Activated CD8-positive, alpha-beta memory T cell treated with anti-CD3 and anti-CD28 coated beads for 1 hour (primary cell): ENCODE measurements at places on chromosomes 4 and X.

- DNase-seq = no peak
Observed at GRCh38 chrX:960821-961220, 251.6 kb downstream of the CRLF2 start.

DNA sequence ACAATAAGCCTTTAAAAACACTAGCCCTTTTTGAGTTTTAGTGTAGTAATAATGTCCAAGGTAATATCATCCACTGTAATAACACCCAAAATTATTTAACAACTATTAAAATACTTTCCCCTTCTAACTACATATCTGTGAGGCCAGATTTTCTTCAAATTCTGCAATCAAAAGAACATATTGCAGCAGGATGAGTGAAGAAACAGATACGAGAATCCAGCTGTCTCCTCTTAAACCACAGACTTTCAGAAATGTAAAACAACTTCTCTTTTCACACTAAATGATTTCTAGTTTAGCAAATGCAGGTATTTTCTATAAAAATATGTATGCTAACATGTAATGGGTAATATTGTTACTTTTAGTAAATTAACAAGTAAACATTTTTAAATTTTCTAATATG lies 148.9 kb downstream of the PRDM5 start:
- no peak for DNase-seq

- no peak for DNase-seq
Observed at GRCh38 chrX:140866446-140866845, 135.9 kb upstream of the SPANXB1 start.

DNA sequence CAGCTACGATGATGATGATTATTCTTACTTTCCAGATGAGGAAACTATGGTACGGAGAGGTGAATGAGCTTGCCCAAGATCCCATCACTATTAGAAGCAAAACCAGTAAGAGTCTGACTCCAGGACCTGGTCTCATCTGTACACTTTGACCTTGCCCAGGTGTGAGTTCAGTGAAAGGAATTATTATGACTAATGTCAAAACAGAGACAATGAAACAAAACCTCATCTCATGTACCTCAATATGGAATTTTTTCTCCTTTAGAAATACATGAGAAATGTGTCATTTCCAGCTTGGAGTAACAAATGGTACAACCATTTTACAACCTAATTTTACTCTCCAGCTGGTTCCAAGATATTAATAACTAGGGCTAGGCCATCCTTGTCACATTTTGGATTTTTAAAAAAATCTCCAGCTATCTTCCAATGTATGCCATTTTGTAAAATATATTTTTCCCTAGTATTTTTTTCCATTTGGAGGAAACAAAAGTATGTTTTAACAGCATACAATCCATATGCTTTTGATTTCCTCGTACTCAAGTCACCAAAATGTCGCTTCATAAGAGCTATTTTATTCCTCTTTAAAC lies 213.8 kb downstream of the PTTG2 start:
- no peak for DNase-seq

DNA sequence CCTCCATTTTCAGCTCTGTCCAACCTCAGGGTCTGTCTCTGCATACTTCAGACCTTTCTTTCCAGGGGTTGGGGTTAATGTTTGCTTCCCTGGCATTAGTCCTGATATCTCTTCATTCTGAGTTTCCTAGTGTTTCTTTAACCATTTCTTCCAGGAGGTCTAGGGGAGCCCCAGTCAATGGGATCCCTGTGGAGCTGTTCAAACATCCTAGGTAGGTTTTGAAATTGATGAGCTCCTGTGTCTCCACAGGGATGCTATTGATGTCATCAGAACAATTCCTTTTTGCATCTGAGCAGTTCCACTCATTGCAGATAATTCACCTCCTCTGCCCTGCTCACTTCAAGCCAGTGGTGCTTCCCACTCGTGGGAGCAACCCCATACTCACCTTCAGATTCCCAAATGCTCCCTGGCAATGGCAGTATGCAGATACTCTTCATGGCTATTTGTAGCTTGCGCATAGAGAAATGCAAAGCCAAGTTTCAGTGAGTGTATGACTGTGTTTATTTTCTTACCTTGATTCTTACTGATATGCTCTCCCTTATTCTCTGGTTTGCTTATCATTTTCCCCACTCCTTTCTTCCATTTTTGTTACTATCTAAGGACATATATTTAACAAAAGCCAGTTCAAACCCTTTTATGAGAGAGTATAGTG lies 33.7 kb upstream of the LIMCH1 start:
- no peak for DNase-seq

- no peak for DNase-seq
Observed at GRCh38 chr4:137274404-137274803, 257.9 kb downstream of the PCDH18 start.

DNA sequence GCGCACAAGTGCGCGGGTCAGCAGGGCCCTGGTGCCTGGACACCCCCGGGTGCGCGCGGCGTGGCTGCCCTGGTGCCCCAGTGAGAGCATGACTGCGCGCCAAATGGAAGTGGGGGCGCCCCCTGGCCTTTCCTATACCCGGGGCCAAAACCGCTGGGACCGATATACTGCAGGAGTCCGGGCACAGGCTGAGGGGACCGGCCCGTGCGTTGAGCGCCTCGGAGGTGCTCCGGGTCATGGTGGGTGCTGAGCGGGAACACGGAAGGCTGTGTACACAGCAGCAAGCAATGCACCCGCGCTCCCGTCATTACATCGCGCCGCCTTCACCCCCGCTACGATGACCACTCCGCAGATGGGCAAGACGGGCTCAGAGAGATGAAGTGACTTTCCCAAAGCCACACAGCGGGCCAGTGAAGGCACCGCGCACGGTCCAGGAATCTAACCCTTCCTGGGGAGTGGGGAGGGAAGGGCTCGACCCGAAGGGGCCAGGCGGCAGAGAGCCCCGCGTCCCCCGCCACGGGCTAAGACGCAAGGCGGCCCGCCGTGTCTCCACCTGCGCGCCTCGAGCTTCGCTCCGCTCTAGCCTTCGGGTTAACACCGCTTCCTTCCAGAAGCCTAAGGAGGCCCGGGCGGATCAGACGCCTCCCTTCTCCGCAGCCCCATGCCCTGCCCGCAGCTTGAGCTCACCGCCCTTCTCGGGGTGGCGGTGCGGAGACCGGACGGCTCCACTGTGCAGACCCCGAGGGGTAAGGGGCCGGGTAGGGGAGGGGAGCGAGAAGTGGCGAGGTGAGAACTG lies 11.3 kb downstream of the HMX1 start:
- no peak for DNase-seq

GRCh38 chrX:140065961-140066662 lies 100.8 kb upstream of the CXorf66 start:
- DNase-seq = no peak

DNA sequence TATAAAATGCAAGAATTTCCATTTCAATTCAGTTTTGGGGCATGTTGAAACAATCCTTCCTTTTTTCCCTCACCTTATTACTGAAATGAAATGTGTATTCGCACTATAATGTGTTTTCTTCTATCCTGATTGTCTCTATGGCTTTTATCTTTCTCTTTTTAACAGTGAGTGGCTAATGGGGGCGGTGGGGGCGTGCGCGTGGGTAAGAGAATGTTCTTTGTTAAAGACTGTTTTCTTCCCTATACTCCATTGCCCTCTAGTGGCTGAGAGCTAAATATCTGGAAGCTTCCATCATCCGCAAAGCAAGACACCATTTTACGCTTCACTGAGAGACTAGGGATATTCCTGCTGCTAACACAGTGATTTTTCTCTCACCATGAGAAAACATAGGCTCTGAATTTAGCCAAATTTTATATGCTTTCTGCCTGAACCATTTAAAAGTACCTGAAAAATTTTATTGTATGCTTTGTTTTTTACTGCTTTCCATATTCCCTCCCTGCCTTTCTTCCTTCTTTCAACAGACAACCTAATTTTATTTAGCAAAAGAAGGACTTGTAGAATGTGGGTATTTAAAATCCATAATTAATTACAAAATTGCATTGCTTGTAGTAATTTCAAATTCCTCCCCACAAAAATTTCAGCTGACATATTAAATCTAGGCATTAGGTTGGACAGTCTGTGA lies 194.0 kb downstream of the GASK1B start:
- DNase-seq = no peak

- DNase-seq = no peak
Observed at GRCh38 chr4:48134081-48134480, at the start of gene TXK. TSS of gene TXK (minus strand) at chr4:48134250. CDS start at chr4:48134170, 80 bp downstream.

DNA sequence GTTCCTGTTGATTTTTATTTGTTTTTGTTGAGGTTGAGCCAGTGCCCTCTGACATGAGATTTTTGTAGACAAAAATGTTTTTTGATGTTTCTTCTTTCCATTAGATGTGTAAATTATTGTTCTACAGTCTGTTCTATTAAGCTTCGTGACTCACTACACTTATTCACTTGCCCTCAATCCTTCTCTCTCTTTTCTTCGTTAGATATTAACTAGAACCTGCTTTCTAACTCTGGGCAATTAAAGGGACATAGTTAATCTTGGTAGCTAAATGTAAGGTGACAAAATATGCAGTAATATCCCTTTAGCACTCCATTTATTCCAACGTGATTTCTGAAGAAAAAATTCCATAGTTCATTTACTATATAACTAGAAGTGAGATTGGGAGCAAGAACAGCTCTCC lies 333.9 kb downstream of the PDHA2 start:
- DNase-seq = no peak

GRCh38 chr4:17577665-17578481 lies 875 bp downstream of the LAP3 start:
- peak; percentile 18 for DNase-seq

GRCh38 chr4:169220854-169221411 lies 49.8 kb downstream of the SH3RF1 start:
- DNase-seq = no peak

DNA sequence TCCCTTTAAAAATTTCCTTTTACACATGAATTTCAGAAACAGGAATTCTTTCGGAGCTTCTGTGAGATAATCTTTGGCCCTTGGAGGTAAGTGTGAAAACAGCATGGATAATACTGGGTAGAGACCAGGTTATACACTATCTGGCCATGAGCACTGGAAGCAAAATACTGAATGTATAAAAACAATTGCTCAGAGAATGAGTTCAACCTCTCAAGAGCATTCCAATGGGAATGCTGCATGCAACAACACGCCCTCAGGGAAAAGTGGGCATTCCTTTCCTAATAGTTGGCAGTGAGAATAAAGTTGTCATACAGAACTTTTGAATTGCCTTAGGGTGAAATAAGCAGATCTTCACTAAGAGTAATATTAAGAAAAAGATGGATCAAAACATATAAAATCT lies 574.8 kb upstream of the DIPK2B start:
- no peak for DNase-seq

GRCh38 chrX:24646745-24647182 lies 383 bp downstream of the PCYT1B start:
- no peak for DNase-seq

DNA sequence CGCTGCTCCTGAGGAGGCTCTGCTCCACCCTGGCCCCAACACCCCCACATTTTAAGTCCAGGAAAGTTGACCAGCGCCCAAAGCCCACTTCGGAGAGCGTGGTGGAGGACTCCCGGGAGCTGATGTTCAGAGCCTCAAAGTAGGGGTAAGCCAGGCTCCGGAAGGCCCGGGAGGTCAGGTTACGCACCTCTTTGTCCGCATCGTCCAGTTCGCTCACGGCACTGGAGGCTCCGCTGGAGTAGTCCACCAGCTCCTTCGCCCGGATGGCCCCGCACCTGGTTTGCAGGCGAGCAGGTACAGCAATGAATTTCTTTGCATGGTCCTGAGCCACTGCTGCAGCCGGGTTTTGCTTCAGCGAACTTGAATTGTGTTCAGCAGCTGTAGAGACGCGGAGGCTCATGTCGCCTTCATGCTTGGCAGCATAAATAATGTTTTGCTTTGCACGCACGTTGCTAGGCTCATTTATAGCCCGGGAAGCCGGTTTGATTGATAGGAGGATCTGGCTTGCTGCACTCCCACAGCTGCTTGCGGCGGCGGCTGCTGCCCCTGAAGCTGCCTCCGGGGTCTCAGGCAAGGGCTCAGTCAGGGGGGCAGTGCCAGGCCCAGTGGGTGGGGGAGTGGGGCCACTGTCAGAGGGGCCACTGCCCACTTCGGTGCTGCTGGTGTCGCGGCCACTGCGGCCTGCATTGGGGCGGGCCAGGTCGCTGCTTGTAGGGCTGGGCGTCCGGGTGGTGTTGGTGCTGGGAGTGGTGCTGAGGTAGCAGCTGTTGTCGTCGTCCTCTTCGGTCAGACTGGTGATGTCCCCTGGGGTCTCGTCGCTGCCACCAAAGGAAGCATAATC lies 4.8 kb downstream of the C4orf54 start:
- no peak for DNase-seq

GRCh38 chrX:119685225-119686066 lies 7.5 kb downstream of the SEPTIN6 start:
- DNase-seq = peak; percentile 28

- no peak for DNase-seq
Observed at GRCh38 chrX:96703816-96704215, 19.2 kb downstream of the DIAPH2 start.

GRCh38 chrX:15418041-15418706 lies 34.0 kb upstream of the VEGFD start:
- no peak for DNase-seq

- no peak for DNase-seq
Observed at GRCh38 chr4:85673540-85673939, 198.6 kb downstream of the ARHGAP24 start.

DNA sequence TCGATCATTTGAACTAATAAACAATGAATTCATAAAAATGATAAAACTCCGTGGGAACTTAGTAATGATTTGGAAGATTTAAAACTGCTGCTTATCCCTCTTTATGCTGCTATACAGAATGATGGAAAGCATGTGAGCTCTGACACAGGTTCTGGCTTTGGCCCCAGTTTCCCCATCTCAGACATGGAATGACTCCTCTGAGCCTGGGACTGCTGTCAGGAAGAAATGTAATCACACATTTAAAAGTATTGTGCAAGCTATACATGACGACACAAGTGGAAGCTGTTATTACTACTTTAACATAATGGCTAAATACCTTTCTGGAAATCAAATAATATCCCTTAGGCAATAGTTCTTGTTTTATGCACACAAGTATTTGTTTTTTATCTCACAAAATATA lies 161.7 kb downstream of the DCHS2 start:
- no peak for DNase-seq

DNA sequence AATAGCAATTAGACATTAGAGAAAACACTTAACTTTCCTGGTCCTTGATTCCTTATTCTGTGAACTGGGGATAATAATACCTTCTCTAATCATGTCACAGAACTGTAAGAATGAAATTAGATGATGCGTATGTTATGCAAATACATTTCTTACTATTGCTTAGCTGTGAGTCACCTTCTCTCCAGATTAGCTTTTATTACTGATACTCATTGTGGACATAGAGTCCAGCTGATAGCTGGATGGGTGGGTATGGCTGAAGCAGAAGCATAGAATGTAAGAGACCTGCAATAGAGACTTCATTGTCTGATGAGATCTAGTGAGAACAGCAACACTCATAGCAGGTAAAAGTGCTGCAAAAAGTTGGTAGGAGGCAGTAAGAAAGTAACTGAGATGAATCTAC lies 437.2 kb upstream of the ZFP42 start:
- no peak for DNase-seq

- no peak for DNase-seq
Observed at GRCh38 chrX:25143596-25143995, 127.8 kb upstream of the ARX start.

- no peak for DNase-seq
Observed at GRCh38 chr4:37066159-37066558, 178.4 kb upstream of the NWD2 start.
